Heart right ventricle (tissue), 16 donors: ENCODE measurements at places on chromosomes 7 and 10. TPM values are rescaled to one million over a fixed set of nuclear protein-coding genes. Genes with fewer than 3 reads are reported as not detected.
A peak's percentile ranks its signal among the peaks of the same experiment; 100 is the strongest.

Gene ZNF25
- 6.1 TPM for polyA plus RNA-seq

Gene DEPP1
- 27.6 TPM for polyA plus RNA-seq

Gene STAMBPL1
- 0.94 TPM for polyA plus RNA-seq

Gene PARD3
- 37.6 TPM for polyA plus RNA-seq

Gene PRSS1
- 0.75 TPM for polyA plus RNA-seq

Gene TSPAN12
- 17.9 TPM for polyA plus RNA-seq

Gene PGAM2
- polyA plus RNA-seq: 2,327 TPM

Gene SEMA3E
- polyA plus RNA-seq: under 0.01 TPM

Gene AMPH
- polyA plus RNA-seq: 1.2 TPM

Gene PHYH
- 51.1 TPM for polyA plus RNA-seq

Gene TRPV5
- not detected for polyA plus RNA-seq

- no peak for DNase-seq
These were observed 90.9 kb downstream of the DIP2C start for GRCh38 chr10:598415-599170.

- DNase-seq: no peak
These were observed 4.7 kb downstream of the ATP5MF start for GRCh38 chr7:99461221-99461620.

DNA sequence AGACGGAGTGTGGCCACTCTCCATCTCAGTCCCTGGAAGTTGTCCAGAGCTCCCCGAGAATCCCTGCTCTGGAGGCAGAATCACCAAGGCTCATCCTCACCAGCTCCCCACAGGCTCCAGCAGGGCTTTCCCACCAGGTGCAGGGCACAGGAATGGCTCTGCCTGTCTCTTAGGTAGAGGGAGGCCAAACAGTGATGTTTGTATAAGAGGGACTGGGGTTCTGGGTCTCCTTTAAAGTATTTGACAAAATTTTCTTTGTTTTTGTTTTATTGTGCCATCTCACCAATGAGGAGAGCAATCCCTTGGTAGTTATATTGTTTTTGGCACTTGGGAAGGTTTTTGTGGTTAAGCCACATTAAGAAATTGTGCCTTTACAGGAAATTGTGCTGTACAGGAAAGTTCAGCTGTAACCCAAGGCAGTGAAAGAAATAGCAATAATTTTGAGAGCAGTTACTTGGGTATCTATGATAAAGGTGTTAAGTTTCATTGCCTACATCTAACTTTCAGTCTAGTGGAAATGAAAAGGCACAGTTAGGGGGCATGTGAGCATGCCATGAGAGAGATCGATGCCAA lies 219.3 kb upstream of the PRSS58 start:
- no peak for DNase-seq

DNA sequence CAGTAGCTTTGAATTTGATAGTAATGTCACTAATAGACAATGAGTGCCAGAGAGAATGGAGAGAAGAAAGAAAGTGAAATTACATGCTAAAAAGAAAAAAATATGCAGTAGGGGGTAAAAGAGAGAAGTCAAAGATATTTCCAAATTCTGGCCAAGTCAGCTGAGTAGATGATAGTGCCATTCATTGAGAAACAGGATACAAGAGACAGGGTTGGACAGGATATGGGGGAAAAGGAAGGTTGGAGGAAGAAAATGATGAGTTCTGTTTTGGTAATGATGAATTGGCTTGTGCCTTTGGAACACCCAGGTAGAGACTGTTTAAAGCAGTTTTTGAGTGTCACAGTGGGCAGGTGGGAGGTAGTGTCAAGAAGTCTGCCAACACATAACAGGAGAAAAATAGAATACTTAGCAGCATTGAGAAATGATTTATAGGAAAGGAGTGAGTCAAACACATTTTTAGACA lies 78.3 kb downstream of the LRRC17 start:
- no peak for DNase-seq

DNA sequence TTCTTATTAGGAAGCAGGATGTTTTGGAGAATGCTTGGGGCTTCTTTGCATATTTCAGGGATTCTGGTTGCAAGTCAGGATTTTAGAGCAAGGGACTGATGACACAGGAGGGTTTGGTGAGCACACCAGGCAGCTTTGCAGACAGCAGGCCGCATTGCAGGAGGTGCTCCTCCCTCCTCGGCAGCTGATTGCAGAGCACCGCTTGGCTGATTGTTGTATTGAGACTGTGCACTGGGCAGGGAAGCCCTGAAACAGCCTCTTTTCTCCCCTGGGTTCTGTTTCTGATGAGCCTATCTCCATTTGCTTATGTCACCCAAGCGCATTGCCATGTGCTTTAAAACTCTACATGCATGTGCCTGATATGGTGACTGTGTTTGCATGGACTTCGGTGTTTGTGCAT lies 769.6 kb downstream of the GRID1 start:
- DNase-seq: no peak

- peak; percentile 24 for DNase-seq
These were observed 106.0 kb downstream of the CYTH3 start for GRCh38 chr7:6166443-6166891.

- DNase-seq: no peak
These were observed 56.0 kb upstream of the CYP2C18 start for GRCh38 chr10:94627511-94627910.

- peak; percentile 64 for DNase-seq
These were observed 14.0 kb downstream of the LRGUK start for GRCh38 chr7:134140889-134141867.

- DNase-seq: no peak
These were observed 757.7 kb downstream of the GRM8 start for GRCh38 chr7:126495001-126495400.

DNA sequence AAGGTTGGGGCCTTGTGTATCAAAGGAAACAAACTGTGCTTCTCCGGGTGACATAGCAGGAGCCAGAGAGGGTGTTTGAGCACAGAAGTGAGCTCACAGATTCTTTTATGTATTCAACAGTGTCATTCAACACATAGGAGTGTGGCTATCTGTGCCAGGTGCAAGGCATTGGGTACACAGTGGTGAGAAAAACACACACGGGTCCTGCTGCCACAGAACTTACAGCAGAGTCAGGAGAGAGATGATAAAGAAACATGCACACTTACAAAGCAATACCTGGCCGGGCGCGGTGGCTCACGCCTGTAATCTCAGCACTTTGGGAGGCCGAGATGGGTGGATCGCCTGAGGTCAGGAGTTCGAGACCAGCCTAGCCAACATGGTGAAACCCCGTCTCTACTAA lies 16.3 kb upstream of the ECHDC3 start:
- DNase-seq: no peak

DNA sequence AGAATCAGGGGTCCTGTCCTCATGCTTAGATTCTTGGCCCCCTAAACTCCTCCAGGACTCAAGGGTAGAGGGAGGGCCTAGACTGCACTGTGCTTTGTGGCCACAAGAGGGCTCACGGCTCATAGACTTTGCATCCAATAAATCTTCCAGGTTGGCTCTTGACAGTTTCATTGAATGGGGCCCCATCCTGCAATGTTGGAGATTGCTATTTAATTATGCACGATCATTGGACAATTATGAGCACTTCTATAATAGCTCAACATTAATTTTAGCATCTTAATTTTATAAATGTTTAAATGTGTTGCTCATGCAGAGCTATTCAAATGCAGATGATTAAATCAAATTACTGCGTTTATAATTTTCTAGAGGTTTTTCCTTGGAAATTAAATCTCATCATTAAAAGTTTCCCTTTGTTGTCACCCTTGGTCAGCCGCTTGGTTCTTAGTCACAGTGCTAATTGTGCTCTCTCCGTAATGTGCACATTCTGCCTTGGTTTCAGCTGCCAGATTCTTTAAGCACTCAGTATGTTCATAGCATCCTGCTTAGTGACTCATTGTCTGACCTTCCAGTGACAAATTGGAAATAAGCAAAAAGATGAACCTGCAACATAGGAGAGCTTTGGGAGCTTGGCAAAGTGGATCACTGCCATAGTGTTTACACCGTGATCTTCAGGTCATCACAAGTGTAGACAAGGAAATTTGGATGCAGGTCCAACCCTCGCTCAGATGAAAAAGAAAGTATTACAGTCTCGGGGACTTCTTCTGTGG lies 33.4 kb upstream of the PLPP4 start:
- peak; percentile 6 for DNase-seq

DNA sequence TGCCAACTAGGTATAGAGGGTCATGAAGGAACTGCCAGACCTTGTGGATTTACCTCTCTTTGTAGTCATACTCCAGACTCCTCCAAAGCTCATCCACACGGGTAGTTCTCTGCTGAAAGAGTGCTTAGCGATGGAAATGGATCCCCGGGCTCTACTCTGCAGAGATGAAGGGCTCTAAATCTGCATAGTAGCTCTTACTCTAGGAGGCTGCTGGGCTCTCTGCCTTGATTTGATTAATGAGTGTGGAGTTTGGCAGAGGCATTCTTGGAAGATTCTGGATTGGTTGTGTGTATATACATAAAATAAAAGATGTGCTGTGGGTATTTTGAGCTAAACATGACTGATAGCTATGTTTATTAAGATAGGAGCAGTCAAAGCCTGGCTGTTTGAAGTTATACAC lies 21.3 kb upstream of the CPXM2 start:
- DNase-seq: no peak

GRCh38 chr10:69045441-69046300 lies 42.2 kb upstream of the SRGN start:
- DNase-seq: no peak

DNA sequence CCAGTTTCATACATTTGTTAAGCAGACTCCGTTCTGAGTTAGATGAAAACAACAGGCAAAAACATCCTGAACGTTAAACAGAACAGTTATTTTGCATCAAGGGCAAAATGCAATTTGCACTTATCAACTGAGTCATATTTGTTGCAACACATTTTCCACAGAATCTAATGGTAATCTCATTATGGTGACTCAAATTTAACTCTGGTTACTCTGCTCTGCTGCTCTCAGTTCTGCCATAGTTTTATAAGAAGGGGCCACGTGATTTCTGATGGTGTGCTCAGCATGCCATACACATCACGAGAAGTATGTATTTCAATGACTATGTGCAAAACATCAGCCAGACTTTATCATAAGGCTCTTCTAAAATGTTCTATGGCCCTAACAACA lies 148.8 kb downstream of the CHCHD3 start:
- DNase-seq: no peak

- DNase-seq: no peak
These were observed 312.5 kb downstream of the SUGCT start for GRCh38 chr7:40447345-40447744.

DNA sequence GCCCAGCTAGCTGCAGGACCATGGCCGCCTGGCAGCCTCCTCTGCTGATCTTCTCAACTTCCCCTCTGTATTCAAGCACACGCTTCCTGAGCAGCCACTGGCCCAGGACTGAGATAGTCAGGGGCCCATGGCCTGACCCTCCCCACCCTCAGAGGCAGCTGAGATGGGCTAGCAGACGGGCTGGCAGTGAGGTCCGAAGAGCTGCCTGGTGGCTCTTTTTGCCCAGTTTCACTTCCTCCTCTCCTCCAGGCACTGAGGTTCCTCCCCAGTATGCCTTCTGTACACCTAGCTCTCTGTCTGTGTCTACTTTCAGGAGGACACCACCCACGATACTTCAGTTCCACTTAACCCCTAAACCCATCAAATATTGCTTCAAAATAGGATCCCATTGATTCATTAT lies 395.6 kb downstream of the TNS3 start:
- no peak for DNase-seq

DNA sequence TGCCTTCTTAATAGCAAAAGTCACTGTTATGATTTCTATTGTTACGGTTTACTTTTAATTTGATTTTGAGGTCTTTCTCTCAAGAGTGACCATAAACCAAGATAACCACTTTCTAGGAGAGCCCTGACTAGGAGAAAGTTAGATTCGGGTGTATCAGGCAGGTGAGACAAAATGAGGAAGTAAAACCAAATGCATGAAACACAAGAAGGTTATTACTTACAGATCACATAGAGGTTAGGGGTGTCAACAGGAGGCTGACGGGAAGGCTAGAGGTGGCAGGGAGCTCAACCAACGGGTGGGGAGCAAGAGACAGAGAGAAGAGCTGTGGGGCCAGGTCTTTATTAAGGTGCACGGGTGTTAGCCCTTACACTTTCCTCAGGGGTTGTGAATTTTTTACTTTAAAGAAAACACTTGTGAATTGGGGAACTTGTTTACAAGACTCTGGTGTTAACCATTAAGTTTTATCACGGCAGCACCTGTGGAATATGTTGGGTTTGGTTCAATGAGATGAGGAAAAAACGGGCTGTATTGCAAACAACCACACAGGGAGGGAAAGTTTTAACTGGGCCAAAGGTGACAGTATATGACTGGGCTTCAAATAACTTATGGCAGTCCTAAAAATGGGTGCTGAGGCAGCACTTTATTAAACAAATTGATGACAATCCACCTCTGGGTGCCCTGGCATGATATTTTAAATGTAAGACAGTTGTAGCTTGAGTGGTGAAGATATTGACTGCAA lies 154.9 kb downstream of the SDHAF3 start:
- no peak for DNase-seq

GRCh38 chr7:21828841-21829240 lies 116.9 kb downstream of the CDCA7L start:
- DNase-seq: no peak

- no peak for DNase-seq
These were observed 20.8 kb upstream of the OR6B1 start for GRCh38 chr7:143979359-143979758.

DNA sequence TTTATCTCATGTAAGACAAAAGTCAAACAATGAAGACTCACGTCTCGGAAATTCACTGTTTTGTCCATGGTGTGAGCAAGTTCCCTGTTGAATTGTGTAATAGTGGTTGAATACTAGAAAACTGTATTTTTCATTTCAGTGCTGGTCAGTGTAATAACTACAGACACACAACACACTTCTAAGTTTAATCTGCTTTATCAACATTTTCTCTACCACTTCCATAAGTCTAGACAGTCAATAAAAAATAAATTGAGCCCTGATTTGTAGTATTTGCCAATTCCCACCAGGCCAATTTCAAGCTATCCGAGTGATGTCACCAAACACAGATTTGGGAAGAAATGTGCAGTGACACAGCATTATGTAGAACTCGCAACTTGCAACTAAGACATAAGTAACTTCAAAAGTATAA lies 81.9 kb downstream of the GPR141 start:
- DNase-seq: no peak

DNA sequence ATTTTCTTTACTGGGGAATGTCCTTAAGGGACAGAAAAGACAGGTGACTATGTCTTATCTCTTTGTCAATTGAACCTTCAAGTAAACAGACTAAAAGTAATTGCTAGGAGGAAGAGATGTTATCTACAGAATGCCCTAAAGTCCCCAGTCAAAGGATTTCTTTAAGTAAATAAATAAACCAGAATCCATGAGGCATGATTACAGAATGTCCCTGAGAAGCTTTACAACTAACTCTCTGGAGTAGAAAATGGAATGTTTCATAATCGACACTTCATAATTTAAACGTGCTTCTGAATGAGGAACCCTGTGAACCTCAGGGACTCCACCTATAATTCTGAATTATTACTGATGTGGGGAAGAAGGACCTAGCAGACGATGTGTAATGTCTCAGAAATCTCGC lies 187.9 kb upstream of the IMMP2L start:
- no peak for DNase-seq

- DNase-seq: no peak
These were observed 5.8 kb downstream of the MLXIPL start for GRCh38 chr7:73618538-73618937.
